Activated CD4-positive, alpha-beta T cell treated with anti-CD3 and anti-CD28 coated beads for 36 hours (primary cell): ENCODE measurements at places on chromosomes 7 and 10. TPM values are rescaled to one million over a fixed set of nuclear protein-coding genes. Genes with fewer than 3 reads are reported as not detected.

Gene CPA5
- total RNA-seq, result 0.39 TPM

Gene TMEM178B
- total RNA-seq, result 0.23 TPM

Gene CABCOCO1
- total RNA-seq, result not detected

Gene DPP6
- total RNA-seq, result not detected

Gene SLC26A5
- not detected for total RNA-seq

Gene WNT8B
- total RNA-seq, result 0.40 TPM

Gene LAMB1
- total RNA-seq, result not detected

Gene MMP21
- total RNA-seq, result not detected

Gene PIK3CG
- 14.3 TPM for total RNA-seq

Gene APBB1IP
- 66.4 TPM for total RNA-seq

Gene CEP41
- total RNA-seq, result 21.2 TPM

Gene HDAC9
- 0.94 TPM for total RNA-seq

Gene UNC5B
- 0.09 TPM for total RNA-seq

Gene LRRTM3
- not detected for total RNA-seq

Gene PRSS37
- total RNA-seq, result not detected

Gene RARRES2
- not detected for total RNA-seq

Gene UCN3
- total RNA-seq, result not detected

Gene CNTNAP2
- not detected for total RNA-seq

Gene PTPRE
- 31.6 TPM for total RNA-seq

Gene ANKRD61
- 0.32 TPM for total RNA-seq

Gene GPR26
- not detected for total RNA-seq

Gene ADO
- 21.5 TPM for total RNA-seq

Gene AP1S1
- 33.7 TPM for total RNA-seq

Gene MIOS
- total RNA-seq, result 45.7 TPM

Gene MRC1
- 0.05 TPM for total RNA-seq

Gene TAS2R39
- total RNA-seq, result not detected

Gene ANXA8
- not detected for total RNA-seq

Gene NPSR1
- total RNA-seq, result not detected

Gene PFKP
- total RNA-seq, result 239 TPM

Gene IL2RA
- 659 TPM for total RNA-seq

Gene HMX3
- not detected for total RNA-seq

Gene SDK1
- 1.1 TPM for total RNA-seq

Gene GPRIN2
- not detected for total RNA-seq

Gene TLL2
- 0.02 TPM for total RNA-seq

Gene FKBP6
- total RNA-seq, result not detected

Gene PARP12
- total RNA-seq, result 28.7 TPM

Gene PAPOLB
- not detected for total RNA-seq

Gene OR2A1
- total RNA-seq, result not detected
